ENCODE measurements at places on chromosomes 16 and 17.

DNA sequence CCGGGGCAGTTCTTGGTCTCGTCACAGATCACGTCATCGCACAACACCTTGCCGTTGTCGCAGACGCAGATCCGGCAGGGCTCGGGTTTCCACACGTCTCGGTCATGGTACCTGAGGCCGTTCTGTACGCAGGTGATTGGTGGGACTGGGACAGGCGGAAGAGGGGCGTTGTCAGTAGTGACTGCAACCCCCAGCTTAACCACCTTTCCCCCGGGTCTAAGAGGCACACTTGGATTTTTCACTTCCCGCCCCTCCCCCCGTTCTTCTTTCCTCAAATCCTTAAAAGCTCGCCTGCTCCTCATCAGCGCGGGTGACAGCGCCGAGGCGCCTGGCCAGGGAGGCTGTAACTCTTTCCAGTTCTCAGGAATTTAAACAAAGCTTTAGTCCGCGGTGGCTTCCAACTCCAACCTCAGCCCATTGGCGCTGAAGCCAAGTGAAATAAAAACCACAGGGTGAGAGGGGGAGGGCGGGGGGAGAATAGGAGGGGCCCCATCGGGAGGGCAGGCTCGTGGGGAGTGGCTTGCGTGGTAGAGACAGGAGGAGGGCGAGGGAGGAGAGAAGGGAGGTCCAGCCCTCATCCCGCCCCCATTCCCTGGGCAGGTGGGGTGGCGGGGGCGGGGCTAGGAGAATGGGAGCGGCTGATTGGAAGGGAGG lies 1.5 kb downstream of the COL1A1 start:
- no peak for DNase-seq

DNA sequence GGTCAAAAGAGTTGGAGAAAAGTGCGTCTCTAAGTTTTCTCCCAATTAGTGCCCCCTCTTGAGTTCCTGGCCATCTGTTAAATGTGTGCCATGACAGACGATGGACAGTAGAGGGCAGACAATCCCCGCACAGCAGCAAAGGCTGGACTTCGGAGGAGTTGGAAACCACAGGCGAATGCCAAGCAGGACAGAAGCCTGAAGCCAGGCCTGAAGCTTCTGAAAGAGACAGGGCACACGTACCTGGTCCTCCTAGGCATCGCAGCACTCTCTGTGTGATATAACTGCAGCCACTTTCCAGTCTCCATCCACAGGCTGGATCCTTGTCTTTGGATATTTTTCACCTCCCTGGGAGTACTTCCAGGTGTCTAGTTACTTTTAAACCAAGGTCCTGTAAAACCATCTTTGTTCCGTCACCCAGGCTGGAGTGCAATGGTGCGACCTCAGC lies 14.5 kb downstream of the C17orf100 start:
- DNase-seq: peak; percentile 59

- DNase-seq: no peak
Measured at GRCh38 chr17:6179017-6179416, 108.8 kb downstream of the WSCD1 start.

- DNase-seq: no peak
Measured at GRCh38 chr17:57629470-57629869, 115.6 kb downstream of the CCDC182 start.

GRCh38 chr17:4327606-4328005 lies 38.9 kb downstream of the UBE2G1 start:
- DNase-seq: no peak

GRCh38 chr17:40568074-40568836 lies 3.0 kb upstream of the CCR7 start:
- DNase-seq: no peak
